Stimulated activated CD4-positive, alpha-beta T cell treated with anti-CD3 and anti-CD28 coated beads, Interleukin-4, amount 100 ng/mL, for 24 hours (primary cell): ENCODE measurements at places on chromosomes 7 and 10.

GRCh38 chr10:33550811-33551210, 216.3 kb upstream of the NRP1 start:
- DNase-seq, result no peak

DNA sequence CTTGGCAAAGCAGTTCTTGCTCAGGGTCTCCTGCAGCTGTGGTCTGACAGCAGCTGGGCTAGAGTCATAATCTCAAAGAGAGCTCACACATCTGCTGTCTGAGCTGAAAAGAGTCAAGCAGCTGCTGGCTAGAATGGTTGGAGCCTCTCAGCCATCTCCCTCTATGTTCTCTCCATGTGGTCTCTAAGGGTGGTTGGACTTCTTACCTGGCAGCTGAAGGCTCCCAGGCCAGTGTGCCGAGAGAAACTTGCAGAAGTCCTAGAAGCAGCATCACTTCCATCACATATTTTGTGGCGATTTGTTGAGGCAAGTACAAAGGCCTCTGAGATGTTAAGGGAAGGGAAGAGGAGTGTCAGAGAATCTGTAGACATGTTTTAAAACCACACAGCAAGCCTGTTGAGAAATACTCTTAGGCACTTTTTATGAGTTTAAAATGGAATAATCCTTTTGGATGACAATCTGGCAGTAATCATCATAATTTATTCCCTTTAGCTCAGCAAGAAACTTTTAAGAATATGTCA, 93.2 kb downstream of the REEP3 start:
- no peak for DNase-seq

- no peak for DNase-seq
Measured at GRCh38 chr10:31087851-31088250, 56.2 kb upstream of the ZNF438 start.

DNA sequence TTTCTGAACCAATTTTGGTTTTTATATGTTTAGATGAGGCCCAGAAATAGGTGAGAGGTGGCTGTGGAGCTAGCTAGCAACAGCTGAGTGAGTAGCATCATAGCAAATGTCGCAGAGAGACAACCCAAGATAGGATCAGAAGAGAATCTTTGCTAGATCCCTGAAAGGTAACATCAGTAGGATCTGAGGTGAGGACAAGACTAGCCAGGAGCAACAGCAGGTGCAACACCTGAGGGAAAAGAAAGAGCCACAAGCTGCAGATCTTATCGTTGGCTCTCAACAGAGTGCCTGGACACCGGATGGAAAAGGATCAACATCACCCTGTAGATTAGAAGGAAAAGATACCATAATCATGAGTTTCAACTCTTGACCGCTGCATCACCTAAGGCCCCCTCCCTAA, 4.4 kb downstream of the ST8SIA6 start:
- DNase-seq, result no peak

- DNase-seq, result peak; percentile 72
Measured at GRCh38 chr7:127347567-127348246, 44.8 kb downstream of the ZNF800 start.

- DNase-seq, result no peak
Measured at GRCh38 chr7:42833411-42833810, 78.5 kb downstream of the C7orf25 start.

DNA sequence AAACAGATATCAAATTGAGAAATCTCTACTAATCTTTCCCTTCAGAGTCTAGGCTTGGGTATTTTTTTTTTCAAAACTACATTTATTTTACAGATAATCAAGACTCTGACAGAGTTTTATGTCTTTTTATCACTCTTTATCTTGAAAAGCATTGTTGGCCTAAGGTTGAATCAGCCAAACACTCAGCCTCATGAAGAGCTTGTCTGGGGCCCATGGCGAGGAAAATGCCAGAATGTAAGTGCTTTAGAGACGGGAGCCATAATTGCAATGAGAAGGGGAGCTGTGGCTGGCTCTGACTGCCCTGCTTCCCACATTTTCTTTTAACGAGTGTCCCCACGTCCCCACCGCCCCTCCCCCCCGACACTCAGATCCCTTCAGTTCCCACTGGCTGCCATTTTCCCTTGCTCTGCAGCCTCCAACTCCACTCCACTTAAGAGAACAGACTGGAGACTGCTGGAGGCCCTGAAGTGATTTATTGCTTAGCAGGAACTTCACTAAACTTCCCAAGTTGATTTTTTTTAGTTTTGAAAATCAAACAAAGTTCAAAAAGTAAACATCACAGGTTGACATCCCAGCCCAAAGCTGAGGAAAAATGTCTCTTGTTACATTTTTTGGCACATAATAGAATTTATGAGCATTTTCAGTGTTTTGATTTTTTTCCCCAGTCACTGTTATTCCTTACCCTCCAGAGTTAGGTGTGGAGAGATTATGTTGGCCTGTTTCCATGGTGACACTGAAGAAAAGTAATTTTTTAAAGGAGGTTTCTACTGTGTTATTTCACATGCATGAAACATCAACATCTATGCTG, 637.5 kb upstream of the GALNT17 start:
- DNase-seq, result no peak

DNA sequence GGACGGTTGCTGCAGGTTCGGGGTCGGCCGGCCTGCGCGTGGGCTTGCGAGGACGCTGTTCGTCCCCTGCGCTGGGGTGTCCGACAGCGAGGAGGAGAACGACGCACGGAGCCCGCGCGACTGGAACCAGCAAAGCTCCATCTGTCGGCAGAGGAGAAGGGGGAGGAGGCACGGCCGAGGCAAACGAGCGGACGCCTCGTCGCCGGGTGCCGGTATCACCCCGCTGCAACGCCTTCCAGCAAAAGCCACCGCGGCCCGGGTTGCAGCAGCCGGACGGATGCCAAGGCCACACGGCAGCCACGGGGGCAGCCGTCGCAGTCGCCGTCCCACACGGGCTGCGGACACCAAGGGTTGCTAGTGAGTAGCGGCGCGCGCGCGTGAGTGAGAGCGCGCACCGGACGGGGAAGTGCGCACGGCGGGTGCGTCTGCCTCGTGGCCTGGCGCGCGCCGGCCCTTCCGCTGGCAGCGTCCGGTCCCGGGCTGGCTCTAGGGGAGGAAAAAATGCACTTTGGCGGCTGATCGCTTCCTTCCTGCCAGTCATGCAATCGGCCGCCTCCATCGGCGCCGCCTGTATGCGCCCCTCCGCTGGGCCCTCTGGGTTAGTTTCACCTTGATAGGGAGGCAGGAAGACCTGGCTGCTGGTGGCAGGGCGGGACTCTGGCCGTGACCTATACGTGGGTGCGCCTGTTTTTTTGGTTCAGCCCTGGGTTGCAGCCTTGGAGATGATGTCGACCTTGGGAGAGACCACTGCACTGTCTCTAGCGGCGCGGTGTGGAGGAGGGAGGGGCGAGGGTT, 434 bp downstream of the STAMBPL1 start:
- DNase-seq, result peak; percentile 71

DNA sequence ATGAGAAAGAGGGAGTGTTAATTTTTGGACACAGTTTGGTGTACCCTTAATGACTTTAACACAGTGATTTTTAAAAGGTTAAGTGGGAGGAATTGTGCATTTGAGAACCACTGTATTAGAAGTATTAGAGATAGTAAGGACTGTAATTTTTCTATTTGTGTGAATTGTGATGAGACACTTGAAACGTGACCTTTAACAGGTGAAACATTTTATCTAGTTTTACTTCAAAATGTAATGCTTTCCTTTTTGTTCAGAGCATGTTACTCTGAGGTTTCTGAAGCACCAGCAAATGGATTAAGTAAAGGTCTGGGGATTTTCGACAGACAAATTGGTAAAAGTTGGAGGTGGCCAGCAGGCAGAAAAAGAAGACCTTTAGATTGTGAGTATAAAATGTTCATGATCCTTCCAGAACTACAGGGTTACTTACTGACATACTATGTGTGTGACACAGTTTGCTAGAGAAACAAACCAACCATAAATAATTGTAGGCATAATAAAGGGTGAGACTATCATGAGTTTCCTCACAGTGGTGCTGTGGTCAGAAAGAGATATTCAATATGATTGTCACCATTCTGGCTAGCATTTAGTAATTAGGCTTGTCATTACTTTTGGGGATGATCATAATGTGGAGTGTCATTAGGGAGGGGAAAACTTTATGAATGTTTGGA, 26.1 kb downstream of the LCOR start:
- DNase-seq, result no peak

- no peak for DNase-seq
Measured at GRCh38 chr10:132410056-132410778, 13.2 kb downstream of the PWWP2B start.

- DNase-seq, result no peak
Measured at GRCh38 chr10:352476-353235, 217.4 kb downstream of the ZMYND11 start.

- peak; percentile 26 for DNase-seq
Measured at GRCh38 chr10:8183241-8183704, 128.8 kb downstream of the GATA3 start.

GRCh38 chr7:22561321-22561811, 61.4 kb upstream of the STEAP1B start:
- DNase-seq, result no peak

- no peak for DNase-seq
Measured at GRCh38 chr7:38878694-38879457, 30.1 kb downstream of the VPS41 start.

DNA sequence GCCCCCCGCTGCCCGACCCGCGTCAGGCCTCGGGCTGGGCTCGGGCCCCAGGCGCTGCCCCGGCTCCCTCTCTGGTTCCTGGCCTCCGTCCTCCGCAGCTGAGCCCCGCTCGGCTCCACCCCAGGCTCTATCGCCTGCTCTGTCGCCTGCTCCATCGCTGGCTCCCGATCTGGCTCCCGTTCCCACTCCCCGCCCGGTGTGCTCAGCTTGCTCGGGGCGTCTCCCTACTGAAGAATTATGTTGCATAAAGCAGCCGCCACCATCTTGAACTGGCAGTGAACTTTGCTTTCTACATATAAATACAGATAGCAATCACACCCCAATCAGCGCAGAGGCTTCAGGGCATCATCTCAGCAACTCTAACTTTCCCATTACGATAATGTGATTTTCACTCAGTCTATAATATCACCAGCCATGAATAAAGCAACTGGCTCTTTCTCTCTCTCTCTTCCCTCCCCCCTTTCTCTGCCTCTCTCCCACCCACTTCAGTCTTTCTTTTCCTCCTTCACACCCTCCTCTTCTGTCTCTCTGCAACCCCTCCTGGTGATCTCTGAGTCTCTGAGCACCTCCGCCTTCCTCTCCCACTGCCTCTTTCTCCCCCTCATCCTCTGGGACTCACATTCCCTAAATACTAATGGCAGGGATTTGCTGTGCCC, 43.3 kb upstream of the BTRC start:
- DNase-seq, result no peak

DNA sequence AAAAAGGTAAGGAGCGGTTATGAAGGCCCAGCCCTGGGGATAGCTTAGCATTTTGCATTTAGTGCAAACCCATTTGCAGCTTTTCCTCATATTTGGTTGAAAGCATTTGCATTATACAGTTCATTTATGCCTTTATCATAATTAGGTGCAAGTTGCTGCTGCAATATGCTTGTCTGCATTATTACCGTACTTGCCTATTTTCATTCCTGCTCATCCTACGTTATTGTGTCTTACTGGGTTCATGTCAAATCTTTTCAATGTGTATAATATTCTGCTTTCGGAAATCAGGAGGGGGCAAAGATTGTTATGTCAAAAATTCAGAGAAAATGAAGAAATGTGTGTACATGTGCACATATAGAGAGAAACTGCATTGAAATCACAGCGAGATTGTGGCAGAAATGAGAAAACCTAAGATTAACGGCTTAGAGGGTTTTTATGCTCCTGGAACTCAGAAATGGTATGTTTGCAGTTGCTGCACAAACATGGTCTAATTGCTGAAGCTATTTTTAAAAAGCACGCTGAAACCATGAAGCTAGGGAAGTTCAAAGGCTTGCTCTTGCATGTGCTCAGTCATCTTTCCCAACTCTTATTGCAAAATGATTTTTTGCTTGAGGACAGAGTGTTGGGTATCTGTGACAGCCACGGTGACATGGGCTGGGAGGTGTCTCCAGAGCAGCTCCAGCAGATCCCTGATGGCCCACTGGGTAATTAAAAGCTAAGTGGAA, 613.2 kb downstream of the SDK1 start:
- DNase-seq, result no peak

GRCh38 chr7:70154521-70155180, 556.4 kb downstream of the AUTS2 start:
- no peak for DNase-seq

- DNase-seq, result no peak
Measured at GRCh38 chr10:132804785-132805426, 19.0 kb upstream of the NKX6-2 start.

DNA sequence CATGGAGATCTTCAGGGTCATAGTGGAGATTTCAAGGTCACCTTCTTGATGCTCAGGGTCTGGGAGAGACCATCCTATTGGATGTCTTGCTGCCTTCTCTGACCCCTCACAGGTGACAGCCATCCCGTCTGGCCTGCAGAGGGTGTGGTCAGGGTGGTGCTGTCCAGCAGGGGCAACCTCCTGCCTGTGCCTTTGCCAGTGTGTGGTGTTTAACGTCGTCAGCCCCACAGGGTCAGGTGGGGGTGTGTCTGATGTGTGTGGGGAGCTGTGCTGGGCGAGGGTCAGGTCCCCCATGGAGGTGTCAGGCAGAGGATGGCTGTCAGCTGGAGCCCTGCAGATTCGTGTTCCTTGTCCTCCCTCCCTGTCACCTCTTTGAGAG, 16.5 kb downstream of the ADCY1 start:
- no peak for DNase-seq

- DNase-seq, result no peak
Measured at GRCh38 chr10:13882119-13882711, 295.4 kb downstream of the PRPF18 start.
